ENCODE measurements at places on chromosomes 16 and 17.

- DNase-seq: no peak
Measured at GRCh38 chr16:64061621-64062020, 1060.2 kb downstream of the CDH11 start.

- no peak for DNase-seq
Measured at GRCh38 chr16:12794486-12795387, 8.9 kb downstream of the CPPED1 start.

GRCh38 chr16:87621550-87621829 lies 19.2 kb downstream of the JPH3 start:
- DNase-seq: no peak

DNA sequence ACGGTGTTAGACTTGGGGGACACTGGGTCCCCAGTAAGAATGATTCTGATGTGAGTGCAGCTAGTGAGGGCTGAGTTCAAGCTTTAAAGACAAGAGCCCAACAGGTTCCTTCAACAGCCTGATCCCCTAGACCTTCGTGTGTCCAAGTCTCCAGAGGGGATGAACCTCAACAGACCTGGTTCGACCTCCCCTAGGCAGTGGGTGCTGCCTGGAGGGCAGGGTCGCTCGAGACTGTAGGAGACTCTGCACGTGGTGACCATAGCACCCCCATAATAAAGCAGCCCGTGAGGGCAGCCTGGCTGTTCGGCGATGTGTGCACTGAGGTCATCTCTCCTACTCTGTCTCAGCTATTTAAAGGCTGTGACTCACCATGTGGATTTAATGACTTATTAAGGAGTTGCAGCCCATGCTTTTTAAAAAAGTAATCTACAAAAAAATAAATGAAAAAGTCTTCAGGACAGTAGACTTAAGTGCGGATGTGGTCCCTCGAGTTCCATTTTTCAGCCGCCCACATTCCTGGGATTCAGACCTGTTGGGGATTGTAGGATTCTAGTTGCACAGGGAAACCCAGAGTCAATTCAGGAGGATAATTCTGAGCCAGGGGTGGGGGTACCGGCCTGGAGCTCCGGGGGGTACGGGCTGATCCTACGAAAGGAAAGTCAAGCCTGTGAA lies 23.4 kb upstream of the METRNL start:
- no peak for DNase-seq

GRCh38 chr17:4534928-4535666 lies 20.1 kb downstream of the MYBBP1A start:
- no peak for DNase-seq

GRCh38 chr17:46157443-46158062 lies 35.7 kb downstream of the KANSL1 start:
- DNase-seq: no peak

DNA sequence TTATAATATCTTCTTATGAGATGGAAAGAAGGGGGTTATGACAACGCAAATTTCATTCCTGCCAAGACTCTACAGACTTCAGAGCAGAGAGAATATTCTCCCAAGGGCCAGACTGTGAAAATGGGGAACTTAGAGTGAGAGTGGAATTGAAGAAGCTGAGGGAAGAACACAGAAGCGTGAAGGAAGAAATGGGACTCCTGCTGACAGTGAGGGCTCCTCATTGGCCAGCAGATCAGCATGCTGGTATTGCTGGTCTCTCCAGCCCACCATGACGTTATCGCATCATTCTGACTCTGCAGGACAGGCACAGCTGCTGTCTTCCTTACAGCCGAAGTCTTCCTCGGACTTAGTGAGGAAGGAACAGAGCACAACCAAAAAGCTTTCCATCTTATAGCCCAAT lies 24.3 kb downstream of the CCL4 start:
- no peak for DNase-seq

DNA sequence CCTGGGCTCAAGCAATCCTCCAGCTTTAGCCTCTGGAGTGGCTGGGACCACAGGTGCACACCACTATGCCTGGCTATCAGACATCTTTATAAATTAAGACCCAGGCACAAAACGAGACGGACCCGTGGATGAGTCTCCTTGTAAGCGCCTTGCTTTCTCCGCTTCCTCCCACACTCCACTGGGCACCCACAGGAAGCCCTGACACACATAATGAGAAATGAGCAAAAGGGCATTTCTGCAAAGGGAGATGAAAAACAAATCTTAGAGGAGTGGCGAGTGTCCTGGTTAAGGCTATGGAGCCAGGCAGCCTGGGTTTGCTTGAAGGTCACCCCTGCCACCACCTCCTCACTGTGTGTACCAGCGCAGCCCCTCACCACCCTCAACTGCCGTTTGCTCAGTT lies 56.3 kb downstream of the XYLT1 start:
- DNase-seq: no peak

- no peak for DNase-seq
Measured at GRCh38 chr16:57125376-57125775, 33.0 kb downstream of the CPNE2 start.

- no peak for DNase-seq
Measured at GRCh38 chr17:29982991-29983653, 41.7 kb downstream of the EFCAB5 start.

- DNase-seq: no peak
Measured at GRCh38 chr16:22186517-22186916, 19.6 kb upstream of the EEF2K start.

DNA sequence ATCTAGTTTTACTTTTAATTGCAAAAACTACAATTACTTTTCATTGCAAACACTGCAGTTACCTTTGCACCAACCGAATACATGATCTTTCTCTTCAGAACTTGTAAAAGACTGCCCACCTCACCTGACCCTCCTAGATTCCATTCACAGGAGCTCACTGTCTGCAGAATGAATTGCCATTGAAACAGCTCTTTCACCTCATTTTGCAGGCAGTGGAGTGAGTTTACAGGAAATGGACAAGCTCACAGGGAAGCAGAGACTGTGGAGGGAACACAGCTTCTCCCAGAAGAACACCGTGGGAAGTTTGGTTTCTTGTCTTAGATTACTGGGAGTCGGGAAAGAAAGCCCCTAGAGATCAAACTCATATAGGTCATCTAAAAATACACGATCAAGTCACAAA lies 439.7 kb upstream of the RBFOX1 start:
- DNase-seq: no peak

GRCh38 chr17:49358641-49359247 lies 3.3 kb downstream of the ZNF652 start:
- DNase-seq: no peak

- DNase-seq: no peak
Measured at GRCh38 chr16:4053301-4053845, 62.9 kb downstream of the ADCY9 start.

GRCh38 chr16:58499615-58500351 lies at the start of gene NDRG4:
TSS of gene NDRG4 (plus strand) at chr16:58500143. CDS start at chr16:58500249, 106 bp downstream.
- peak; percentile 21 for DNase-seq

DNA sequence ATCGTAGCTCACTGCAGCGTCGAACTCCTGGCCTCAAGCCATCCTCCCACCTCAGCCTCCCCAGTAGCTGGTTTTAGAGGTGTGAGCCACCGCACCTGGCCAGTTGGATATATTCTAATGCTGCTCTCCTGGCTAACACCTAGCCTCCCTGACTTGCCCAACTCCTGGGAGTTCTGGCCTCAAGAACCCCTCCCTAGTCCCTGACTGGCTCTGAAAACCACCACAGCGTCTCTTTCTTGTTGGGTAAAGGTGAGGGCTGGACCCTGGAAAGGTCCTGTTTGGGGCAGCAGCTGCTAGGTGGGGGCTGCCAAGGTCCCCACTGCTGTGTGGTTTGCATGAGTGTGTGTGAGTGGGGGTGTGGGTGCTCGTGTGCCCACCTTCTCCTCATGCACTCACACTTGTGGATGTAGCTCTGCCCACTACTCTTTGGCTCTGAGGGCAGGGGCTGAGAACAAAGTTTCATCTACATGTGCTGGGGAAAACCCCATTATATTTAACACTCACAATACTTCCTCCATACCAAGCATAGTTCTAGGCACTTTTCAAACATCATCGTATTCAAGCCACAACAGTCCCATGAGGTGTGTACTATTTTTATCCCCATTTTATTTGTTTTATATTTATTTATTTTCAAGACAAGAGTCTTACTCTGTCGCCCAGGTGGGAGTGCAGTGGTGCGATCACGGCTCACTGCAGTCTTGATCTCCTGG lies 7.1 kb upstream of the SPNS3 start:
- DNase-seq: no peak

DNA sequence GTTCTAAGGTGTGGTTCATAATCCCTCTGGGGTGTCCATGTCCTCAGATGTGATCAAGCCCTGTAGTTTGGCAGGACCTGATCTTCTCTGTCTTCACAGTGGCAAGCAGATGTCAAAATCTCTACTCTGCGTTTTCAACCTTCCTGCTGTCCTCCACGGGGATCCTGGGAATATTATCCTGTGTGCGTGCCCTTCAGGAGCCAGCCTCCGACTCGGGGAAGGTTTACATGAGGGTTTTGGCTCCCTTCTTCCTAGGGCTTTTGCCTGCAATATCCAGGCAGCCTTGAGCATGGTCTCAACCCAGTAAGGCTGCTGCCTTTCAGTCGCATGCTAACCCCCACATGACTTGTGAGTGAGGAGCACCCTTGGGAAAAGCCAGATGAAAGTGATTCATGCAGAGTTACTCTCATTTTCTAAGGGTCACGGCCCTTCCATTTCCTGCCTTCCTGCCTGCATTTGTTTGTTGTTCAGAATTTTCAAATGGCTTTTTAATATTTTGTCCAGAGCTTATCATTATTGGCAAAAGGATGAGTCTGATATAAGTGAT lies 202.2 kb upstream of the CHMP6 start:
- DNase-seq: no peak

DNA sequence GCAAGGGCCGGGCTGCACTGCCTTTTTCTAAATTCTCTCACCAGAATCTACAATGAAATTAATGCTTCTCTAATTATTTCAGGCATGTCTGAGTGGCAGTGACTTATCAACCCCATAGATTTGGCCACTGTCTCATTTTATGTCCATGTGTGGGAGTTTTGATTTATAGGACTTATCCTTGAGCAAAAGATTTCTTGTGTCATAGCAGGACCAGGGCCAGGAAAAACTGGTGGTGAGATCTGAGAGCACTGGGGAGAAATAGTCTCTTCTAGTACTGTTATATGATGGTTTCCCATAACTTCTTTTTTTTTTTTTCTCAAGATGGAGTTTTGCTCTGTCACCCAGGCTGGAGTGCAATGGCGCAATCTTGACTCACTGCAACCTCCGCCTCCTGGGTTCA lies 1.5 kb upstream of the KRT23 start:
- DNase-seq: no peak

GRCh38 chr17:18038149-18038850 lies 668 bp downstream of the ATPAF2 start:
- no peak for DNase-seq

GRCh38 chr16:72657791-72658190 lies 390.1 kb downstream of the ZFHX3 start:
- DNase-seq: no peak

DNA sequence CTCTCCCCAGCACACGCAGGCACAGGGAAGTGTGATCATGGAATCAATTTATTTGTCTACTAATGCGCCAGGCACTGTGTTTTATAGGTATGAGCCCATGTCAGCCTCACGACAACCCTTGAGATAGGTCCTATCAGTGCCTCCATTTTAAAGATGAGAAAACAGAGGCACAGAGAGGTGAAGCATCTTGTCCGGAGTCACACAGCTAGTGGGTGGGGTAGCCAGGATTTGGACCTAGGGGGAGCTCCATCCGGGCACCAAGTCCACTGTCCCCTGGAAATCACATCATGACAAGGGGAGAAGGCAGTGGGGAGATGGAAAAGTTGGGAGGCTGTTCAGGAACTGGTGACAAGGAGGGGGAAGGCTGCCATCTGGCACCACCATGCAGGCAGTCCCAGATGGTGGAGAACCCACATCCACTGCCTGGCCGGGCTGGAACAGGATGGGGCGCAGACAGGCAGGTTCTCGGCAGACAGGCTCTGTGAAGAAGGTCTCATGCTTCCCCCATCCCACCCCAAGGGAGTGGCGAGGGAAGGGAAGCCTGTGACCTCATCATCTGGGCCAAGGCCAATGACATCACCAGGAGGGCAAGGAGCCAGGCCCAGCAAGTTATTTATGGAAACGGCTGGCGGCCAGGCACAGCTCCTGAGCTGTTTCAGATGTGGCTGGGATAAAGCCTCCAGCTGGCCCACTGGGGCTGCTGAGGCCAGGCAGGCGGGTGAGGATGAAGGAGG lies 126.0 kb upstream of the SDK2 start:
- no peak for DNase-seq

DNA sequence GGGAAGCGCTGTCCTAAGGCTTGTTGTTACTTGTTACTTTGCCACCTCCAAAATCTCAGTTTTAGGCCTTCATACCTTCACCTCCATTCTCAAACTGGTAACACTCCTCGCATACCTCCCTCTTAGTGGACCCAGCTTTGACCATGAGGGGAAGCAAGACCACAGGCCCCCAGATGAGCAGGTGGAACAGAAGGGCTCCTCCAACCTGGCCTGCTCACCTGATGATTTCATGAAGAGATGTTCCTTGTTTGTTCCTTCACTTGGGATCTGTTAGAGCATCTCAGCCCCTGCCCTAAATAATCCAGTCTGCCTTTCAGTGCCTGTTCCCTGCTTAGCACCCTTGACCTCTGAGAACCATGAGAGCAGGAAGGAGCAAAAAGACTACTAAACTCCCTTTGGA lies 28.7 kb downstream of the DHX38 start:
- no peak for DNase-seq

GRCh38 chr17:83162035-83162745 lies 82.8 kb downstream of the METRNL start:
- DNase-seq: no peak

GRCh38 chr17:55168958-55169687 lies 95.6 kb upstream of the HLF start:
- no peak for DNase-seq

DNA sequence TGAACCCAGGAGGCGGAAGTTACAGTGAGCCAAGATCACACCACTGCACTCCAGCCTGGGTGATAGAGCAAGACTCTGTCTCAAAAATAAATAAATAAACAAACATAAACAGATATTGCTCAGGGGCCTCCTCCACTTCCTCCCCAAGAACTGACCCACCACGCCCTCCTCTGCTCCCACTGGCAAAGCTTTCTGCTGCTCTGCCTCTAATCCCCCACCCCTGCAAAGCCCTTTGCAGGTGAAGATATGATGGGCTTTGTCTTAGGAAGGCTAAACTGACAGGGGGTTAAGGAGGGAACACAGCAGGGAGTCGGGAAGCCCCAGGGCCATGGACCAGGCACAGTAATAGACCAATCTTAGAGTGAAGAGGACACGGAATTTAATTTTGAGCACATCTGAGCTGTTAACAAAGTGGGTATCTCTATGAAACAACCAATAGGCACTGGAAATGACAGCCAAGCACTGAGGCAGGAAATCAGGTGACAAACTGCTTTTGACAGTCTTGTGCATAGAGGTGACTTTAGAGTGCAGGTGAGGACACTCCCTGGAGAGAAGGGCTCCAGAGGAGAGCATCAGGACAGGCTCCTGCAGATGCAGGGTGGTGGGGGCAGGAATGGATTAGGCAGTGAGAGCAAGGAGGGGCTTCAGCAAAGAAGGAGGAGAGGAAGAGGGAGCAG lies 6.4 kb upstream of the CD300LD start:
- DNase-seq: no peak

- no peak for DNase-seq
Measured at GRCh38 chr16:49586466-49587450, 213.2 kb downstream of the C16orf78 start.
